Stimulated activated CD4-positive, alpha-beta T cell treated with anti-CD3 and anti-CD28 coated beads, Interleukin-1b, Interleukin-23, amount 100 ng/mL, for 1 hour (primary cell): ENCODE measurements at places on chromosomes 2 and 18.

DNA sequence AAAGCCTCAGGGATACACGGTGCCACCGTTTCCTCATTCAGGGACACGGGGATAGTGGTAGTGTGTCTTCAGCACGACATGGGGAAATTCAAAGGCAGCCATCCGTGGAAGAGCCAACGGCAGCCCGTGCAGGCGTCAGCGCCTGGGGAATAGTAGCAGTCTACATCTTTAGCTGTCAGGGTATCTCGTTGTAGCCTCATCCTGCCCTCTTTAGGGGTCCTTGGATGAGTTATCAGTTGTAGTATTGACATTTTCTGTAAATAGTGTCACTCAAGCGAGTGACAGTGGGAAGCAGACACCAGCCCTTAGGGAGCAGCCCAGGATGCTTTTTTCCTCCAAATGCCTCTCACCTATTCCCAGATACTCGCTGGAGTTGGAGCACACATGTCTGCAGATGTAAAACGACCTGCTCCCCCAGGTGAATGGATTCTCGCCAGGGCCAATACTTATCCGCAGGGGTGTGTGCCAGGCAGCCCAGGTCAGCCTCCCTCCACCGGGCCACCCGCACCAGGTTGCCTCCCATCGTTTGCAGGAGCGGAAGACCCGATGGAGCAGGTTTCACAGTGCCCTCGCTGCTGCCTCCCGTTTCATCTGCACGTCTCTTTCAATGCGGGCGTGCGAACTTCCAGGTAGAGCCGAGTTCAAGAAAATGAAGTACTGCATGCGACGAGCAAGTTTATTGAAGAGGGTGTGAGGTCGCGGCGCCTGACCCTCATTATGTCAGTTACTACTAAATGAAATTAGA, 41.0 kb downstream of the AGAP1 start:
- DNase-seq, result no peak

DNA sequence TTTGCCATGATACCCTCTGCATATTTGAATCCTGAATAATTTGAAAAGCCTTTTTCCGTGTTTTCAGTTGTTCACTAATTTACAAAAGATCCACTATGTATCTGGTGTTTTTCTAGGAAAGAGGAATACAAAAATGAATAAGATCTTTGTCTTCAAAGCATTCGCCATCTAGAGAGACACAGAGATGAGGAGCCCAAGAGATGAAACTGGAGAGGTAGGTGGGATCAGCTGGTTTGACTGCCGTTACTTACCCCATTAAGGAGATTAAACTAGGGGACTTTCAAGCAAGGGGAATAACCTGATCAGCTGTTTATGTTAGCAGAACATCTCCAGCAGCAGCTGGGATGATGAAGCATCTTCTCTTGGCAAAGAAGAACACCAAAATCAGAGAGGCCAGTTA, 150.2 kb upstream of the SATB2 start:
- no peak for DNase-seq

DNA sequence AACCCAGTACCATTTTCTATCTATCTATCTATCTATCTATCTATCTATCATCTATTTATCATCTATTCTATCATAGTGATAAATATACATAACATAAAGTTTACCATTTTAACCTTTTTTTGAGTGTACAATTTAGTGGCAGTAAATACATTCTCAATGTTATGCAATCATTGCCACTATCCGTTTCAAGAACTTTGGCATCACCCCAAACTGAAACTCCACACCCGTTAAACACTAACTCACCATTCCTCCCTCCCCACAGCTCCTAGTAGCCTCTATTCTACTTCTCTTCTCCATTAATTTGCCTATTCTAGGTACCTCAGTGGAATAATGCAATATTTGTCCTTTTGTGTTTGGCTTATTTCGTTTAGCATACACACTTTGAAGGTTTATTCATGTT, 82.5 kb upstream of the KCNE4 start:
- no peak for DNase-seq

DNA sequence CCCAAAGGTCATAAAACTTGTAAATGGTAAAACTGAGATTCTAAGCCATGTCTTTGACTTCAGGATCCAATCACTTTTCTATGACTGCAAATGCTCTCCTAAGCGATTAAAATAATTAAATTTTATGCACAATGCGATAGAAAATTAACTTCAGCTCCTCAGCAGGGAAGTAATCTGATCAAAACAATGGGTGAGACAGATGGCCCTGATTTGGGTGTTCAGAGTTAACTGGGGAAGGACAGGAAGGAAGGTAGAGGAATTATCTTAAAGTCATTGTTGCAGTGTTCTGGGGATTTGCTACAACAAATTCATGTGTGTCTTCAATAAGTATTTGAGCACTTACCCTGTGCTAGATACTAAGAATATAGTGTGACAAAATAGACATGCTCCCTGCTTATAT, 446.0 kb upstream of the MEX3C start:
- no peak for DNase-seq

DNA sequence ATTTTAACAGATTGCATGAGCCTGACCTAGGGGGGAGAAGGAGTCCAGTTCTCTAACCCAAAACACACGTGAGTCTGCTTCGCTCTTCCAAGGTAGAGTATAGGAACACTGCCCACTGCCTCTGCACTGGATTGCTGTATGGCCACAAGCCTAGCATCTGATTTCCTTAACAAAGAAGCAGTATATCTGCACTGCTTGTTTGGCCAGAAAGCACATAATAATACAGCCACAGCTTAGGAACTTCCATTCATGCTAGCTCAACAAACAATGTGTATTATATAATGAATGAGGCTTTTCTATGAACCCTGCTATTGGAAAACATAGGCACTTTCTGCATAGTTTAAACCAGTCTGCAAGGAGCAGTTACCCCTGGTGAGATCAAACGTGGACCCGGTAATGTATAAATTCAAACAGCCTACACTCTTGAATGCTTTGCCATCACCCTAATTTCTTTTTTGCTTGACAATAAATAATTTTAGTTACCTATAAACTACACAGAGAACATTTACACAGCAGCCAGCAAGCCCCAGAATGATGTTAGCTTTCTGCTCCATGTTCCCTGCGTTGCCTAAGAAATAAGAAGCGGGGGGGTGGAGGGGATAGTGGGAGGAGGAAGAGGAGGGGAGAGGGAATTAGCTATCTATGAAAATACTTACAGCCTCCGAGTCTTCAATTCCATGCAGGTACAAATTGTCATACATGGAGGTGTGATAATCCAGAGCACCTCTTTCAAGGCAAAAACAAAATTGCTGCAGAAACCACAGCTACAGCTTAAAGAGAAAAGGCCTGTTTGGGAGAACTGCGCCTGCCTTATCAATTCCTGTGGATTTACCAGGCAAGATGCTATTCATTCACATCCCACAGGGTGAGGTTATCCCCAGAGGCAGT, 125.6 kb downstream of the CACNB4 start:
- DNase-seq, result no peak

DNA sequence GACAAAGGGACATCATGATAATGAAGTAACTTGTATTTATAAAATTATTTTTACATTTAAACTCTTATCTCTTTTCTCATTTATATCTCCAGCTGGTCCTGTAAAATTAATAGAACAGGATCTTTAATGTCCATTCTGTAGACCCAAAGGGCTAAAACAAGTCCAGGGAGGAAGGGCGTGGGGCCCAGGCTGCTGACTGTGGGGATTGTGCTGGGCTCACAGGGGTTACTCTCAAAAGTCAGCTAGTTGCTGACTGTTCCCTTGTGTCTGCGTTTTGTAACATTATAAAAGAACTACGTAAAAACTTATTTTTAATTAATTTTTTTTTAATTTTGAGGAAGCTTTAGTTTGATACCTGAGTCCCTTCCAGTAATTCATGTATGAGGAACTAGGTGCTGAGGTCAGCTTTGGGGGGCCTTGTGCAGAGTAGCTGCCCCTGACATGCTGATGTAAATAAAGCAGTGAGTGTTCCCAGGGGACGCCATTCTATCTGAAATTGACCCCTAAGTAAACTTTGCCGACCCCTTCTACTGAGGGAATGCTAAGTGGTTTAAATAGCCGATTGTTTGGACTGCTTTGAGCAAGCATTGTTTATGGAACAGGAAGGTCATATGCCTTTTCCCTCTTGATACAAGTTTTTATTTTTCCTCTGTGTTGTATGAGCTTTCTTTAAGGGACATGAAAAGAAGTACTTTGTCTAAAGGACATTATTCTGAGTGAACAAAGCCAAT, 56.4 kb downstream of the MERTK start:
- DNase-seq, result no peak

DNA sequence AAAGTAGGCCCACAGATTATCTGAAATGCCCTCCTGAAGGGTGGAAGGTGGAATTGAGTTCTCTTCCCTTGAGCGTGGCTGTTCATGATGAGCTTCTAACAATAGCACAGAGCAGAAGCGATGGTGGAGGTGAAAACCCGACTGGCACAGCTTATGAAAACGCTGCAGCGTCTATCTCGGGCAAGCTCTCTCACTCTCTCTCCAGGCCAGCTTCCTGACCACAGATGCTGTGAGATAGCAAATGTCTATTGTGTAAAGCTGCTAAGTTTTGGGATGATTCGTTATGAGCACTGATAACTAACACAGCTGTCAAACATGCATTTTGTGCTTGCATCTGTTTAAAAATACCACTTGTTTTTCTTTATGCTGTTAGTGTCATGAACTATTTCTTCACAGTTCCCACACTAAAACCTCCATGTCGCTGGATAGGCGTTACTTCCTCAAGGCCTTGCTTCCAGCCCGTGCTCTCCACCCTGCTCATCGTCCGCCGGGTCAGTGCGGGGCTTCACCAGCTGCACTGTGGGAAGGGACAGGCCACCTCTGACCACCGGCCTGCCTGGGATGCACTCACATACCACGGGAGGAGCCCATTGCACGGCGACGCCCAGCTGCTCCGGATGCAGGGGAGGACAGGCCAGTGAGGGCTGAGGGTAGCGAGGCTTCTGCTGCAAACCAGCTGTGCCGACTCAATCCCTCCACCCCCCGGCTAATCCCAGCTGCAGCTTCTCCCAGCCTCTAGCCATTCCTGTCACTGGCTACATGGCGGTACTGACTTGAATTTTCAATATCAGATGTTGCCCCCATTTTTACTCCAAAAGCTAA, 60.0 kb upstream of the OTOS start:
- no peak for DNase-seq

DNA sequence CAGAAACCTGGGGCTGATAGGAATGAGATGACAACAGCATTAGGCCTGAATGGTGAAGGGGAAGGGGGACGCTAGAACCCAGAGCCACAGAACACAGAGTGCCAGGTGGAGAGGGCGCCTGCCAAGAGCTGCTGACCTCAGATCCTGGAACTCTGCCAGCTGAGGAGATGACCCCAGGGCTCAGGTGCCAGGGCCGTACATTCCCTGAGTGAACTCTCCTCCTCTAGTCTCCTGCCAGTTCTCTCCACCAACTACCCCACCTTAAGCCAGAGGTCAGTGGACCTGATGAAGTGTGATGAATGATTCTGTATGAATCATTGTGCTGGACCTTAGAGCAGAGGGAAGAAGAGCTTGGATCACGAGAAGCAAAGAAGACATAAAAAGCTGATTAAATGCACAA, 1582.2 kb upstream of the ACVR2A start:
- DNase-seq, result no peak

DNA sequence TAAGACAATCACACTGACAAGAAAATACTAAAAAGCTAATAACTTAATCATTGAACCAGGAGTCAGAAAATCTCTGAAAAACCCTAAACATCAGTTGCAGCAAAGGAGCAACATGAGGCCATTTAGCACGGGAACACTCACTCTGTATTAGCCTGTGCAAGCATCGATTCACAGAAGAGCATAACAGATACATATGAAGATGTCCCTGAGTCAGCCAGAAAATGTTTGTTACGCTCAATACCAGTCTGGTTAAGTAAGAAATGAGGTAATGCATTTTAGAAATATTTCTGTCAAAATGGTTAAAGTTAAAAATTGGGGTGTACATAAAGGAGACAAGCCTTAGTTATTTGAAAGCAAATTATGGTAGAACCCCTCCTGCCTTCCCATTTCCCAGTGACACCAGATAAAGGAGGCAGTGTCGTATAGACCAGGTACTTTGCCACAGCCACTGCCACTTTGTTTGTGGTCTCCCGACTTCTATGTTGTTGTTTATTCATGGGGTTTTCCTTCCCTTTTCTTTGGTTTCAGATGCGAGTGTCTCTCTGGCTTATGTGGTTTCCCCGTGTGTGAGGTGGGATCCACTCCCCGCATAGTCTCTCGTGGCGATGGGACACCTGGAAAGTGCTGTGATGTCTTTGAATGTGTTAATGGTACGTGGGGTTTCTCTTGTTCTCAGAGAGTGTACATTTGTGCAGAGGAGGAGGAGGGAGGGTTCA, 108.6 kb downstream of the CRIM1 start:
- DNase-seq, result no peak
